SHP77 treated with DMSO at 0.1 percent for 48 hours (cell line): ENCODE measurements at places on chromosomes 4 and X.

DNA sequence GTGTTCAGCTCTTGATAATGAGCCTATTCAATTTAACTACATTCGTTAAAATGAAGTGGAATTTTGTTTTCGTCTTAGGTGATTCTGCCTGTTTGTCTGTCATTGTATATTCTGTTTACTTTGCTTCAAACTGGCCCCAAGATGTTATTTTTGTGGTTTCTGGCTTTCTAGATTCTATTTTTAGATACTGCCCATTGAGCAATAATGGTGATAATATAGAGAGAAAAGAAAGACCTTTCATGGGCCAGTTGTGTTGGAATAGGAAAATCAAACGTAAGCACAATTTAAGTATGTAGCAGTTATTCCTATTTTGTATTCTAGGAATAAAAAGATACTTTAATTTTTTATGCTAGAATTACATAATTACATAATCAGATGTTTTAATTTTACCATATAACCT is 4.0 kb downstream of the CDKN2AIP start:
- DNase-seq: no peak

- DNase-seq: no peak
Observed at GRCh38 chr4:103011378-103012025, 8.0 kb downstream of the SLC9B1 start.

DNA sequence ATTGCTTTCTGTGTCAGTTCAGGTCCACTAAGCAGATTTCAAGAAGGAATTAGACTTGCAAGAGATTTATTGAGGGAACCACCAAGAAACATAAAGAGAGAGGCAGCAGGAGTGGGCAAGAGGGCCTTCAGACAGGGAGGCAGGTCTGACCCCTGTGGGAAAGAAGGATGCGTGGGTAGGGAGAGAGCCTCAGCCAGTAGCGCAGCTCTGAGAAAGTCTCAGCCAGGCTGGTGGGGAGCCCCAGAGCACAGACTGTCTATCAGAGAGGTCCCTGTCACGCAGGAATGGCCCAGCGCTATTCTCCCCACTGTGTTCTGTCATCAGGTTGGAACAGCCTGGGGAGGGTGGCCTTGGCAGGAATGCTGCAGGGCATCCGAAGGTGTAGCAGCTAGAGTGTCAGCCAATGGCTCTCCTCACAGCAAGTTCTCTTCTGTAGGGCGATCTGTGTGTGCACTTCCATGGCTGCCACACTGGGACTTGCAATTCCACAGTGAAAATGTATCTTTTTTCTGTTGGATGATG is 48.0 kb downstream of the OTC start:
- DNase-seq: no peak

DNA sequence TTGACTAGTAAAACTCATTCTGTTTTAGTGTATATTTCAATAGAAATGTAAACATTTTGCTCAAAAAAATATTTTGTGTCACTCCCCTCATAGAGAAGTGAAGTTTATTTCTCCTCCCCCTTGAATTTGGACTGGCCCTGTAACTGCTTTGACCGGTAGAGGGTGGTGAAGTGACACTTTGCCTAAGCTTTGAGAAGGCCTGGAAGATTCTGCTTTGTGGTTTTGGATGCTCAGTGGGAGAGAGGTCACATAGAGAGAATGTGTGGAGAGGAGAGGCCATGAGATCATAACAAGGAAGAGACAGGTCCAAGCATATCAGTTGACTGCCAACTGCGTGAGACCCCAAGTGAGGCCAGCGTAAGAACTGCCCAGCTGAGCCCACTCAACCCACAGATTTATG is 19.1 kb upstream of the ARX start:
- DNase-seq: no peak

- DNase-seq: no peak
Observed at GRCh38 chr4:126890994-126891393, 741.8 kb upstream of the INTU start.

GRCh38 chr4:666436-666810 is 7.7 kb downstream of the ATP5ME start:
- no peak for DNase-seq

DNA sequence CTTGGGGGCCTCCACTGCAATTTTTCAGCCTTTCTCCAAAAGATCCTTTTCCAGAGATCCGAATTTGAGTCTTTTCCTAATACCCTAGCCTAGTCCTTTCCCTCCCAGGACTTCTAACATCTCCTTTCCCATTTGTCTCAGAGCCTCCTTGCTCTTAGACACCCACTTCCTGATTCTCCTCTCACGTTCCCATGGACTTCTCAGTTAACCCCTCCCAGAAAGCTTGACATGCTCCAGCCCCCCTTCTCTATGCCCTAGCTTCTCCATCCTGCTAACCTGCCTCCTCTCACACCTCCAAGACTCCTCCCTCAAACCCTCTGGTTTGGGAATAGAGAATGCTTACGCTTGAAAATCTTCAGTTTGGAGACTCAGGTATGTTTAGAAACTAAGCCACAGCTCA is 2.5 kb downstream of the UBA1 start:
- DNase-seq: no peak
